Esophagus muscularis mucosa (tissue), 4 donors: ENCODE measurements at places on chromosomes 11 and 22. TPM values are rescaled to one million over a fixed set of nuclear protein-coding genes. Genes with fewer than 3 reads are reported as not detected.

GRCh38 chr11:83282084-83282716, 4.0 kb downstream of the CCDC90B start:
- DNase-seq: no peak

GRCh38 chr11:27401833-27402316, 38.9 kb upstream of the CCDC34 start:
- DNase-seq: no peak

DNA sequence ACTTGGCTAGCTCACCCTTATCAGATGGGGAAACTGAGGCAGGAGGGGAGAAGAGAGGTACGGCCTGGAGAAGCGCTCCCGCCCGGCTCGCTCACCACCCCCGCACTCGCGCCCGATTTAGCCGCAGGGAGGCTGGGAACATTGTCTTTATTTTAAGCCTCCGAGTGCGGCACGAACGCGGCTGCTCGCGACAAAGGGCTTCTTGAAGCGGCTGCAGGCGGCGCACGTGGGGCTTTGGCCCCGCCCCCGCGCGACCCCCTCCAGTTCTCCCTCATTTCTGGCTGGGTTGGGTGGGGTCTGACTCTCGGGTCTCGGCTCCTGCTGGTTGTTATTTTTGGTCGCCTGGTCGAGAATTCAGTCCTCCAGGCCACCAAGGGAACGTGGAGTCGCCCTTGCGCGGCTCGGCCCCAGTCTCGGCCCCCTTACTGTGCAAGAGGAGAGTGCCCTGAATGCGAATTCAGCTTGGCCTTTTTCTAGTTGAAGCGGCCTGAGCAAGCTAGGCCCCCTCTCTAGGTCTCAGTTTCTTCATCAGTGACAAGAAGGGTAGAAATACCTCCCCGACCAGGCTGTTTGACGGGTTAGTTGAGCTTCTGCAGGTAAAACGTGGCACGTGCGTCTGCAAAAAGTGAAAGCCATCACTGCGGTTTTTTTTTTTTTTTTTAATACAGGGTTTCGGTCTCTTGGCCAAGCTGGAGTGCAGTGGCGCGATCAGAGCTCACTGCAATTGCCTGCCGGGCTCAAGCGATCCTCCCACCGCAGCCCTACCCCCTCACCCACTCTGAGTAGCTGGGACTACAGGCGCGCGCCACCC, 2.6 kb upstream of the CHRM1 start:
- no peak for DNase-seq

DNA sequence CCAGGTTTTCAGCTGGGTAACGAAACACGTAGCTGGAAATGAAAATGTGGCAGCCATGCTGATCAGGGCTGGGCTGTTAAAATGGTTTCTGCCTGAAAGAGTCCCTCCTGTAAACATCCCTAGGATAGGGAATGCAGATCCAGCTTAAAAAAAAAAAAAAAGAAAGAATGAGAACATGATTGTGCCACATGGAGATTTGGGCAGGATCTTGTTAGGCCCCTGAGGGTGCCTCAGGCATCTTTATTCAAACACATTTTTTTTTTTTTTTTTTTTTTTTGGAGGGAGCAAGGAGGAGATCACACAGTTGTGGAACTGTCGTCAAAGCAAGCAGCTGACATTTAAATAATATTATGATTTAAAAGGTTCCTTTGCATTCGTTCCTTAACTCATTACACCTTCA, 900.3 kb downstream of the OPCML start:
- DNase-seq: peak; percentile 29

DNA sequence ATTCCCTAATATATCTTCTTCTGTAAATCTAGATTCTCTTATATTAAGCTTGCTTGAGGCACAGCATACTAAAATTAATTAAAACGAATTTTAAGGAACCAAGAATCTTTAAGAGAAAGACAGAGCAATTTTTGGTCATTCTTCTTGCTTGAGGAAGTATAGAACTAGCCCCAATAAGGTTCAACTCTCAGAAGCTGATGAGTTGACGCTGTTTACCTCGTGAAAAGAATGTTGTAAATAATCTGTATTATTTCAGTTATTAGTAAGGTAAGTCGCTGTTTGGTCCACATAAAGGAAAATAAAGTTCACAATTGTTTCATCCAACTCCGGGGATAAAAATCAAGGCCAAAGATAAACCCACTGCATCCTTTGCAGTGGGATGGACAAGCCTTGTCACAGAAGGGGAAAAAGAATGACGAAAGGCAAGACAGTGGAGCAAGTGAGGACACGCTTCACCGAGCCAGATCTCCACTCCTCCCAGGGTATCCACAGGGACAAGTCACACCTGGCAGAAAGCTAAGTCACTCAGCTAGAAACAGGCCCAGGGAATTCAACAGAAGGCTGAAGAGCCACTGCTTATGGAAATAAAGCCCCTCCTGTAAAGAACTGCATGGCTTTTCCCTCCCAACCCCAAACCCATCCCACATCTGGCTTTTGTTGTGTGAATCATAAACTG, 752 bp downstream of the POU2AF1 start:
- DNase-seq: no peak

DNA sequence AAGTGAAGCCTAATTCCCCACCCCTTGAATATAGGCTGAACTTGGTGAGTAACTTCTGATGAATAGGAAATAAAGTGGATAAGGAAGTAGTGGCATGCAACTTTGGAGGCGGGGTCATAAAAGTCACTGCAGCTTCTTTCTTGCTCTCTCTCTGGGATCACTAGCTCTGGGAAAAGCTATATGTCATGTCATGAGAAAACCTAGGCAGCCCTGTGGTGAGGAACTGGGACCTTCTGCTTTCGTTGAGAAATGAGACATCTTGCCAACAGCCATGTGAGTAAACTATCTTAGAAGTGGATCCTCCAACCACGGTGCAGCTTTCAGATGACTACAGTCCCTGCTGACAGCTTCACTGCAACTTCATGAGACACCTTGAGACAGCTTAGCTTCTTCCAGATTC, 15.7 kb downstream of the ZNF214 start:
- no peak for DNase-seq

DNA sequence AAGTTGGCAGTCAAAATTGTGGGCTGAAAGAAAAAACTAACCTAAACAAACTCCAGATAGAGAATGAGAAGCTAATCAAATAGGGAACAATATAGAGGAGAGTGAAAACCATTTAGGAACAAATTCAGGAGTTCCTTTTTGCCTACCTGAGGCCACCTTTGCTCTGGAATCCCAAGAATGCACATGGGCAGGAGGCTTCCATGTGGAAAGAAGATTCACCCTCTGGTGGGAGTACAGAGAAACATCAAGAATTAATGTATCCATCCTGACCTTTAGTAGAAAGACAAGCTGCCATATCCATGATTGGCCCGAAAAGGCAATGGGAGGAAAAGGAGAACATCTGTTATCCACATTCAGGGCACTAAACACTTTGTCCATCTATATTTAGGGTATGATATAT, 35.0 kb upstream of the MRGPRX1 start:
- DNase-seq: no peak

GRCh38 chr11:91310085-91310484, 914.5 kb upstream of the FAT3 start:
- no peak for DNase-seq

DNA sequence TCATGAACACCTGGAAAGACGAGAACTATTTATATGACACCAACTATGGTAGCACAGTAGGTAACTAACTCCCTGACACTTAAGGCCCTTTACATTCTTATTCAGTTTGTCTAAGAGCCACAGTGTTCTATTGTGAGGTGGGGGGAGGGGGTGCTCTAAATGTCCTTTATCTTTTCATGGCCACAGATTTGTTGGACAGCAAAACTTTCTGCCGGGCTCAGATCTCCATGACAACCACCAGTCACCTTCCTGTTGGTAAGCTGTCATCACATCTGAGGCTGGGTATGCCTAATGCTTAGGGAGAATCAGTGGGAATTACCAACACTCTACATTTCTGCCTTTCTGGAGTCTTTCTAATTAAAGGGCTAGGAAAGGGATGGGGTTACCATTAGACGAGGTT, 30.7 kb downstream of the EHF start:
- DNase-seq: no peak

GRCh38 chr11:134471716-134472455, 59.8 kb upstream of the B3GAT1 start:
- no peak for DNase-seq

GRCh38 chr11:5449432-5449831, 309 bp downstream of the OR51I2 start:
- no peak for DNase-seq

DNA sequence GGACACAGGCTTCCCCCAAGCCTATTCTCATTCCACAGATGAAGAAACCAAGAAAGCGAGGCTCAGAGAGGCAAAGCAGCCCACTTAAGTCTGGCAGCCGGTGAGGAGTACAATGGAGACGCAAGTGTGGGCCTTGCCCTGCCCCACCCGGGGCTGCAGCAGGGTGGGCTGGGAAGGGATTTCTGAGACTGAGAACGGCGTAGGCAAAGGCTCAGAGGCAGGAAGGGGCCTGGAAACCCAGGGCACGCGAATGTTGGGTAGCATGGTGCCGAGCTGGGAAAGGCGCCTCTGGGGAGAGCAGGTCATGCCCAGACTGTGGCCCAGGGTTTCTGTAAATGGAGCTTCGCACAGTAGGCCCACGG, 47.5 kb upstream of the SHISAL1 start:
- DNase-seq: no peak

- DNase-seq: no peak
These were observed 2.3 kb upstream of the GUCY1A2 start for GRCh38 chr11:107020594-107020993.

DNA sequence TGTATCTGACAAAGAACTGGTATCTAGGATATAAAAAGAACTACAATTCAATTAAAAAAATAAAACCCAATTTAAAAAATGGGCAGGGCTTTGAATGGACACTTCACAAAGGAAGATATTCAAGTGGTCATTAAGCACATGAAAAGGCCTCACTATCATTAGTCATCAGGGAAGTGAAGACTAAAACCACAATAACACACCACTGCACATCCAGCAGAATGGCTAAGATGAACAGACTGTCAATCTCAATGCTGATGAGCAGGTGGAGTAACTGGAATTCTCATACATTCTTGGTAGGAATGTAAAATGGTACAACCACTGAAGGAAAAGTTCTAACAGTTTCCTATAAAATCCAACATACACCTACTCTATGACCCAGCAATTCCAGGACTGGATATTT, 8.9 kb downstream of the HPS4 start:
- no peak for DNase-seq

GRCh38 chr11:131910178-131910522, 539.7 kb downstream of the NTM start:
- DNase-seq: no peak

GRCh38 chr11:3101921-3102640, 44.9 kb upstream of the CARS1 start:
- no peak for DNase-seq

GRCh38 chr11:27420722-27421572, 51.6 kb downstream of the LGR4 start:
- no peak for DNase-seq

GRCh38 chr22:46067159-46068111, 82.9 kb upstream of the PPARA start:
- no peak for DNase-seq

GRCh38 chr11:78354408-78355308, 63.0 kb downstream of the GAB2 start:
- no peak for DNase-seq

DNA sequence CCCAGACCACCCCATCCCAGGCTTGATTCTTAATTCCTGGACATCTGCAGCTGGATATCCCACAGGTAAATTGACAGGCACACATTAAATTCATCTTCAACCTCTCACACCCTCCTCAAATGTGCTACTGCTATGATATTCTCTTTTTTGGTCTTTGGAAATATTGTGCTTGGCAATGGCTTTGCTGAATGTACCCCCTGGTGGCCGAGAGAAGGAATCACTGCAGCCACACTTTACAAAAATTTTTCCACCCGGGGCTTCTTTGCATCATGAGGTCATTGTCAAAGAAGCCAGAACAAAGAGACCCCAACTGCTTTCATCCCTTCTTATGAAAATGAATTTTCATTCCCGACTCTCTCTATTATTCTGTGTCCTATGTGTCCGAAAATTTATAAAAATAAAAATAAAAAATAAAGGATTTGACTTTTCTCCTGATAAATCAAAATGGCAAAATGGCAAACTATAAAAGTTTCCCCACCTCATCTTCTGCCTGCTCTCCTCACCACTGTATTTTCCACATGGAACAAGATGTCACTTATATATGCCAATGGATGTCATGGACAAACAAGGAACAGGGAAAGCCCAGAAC, 15.0 kb upstream of the CYB5R2 start:
- no peak for DNase-seq

- DNase-seq: no peak
These were observed 1.7 kb downstream of the TIMP3 start for GRCh38 chr22:32803020-32803737.

Gene LDHAL6A
- total RNA-seq: not detected

Gene TKFC
- total RNA-seq: 24.2 TPM

Gene TCP11L1
- total RNA-seq: 62.7 TPM

Gene SCO2
- total RNA-seq: not detected

Gene KCTD14
- total RNA-seq: 1.5 TPM
